Osteoblast (primary cell): ENCODE measurements at places on chromosomes 4 and X. TPM values are rescaled to one million over a fixed set of nuclear protein-coding genes. Genes with fewer than 3 reads are reported as not detected.

- no peak for DNase-seq
Measured at GRCh38 chr4:84865600-84865999, 100.9 kb downstream of the WDFY3 start.

DNA sequence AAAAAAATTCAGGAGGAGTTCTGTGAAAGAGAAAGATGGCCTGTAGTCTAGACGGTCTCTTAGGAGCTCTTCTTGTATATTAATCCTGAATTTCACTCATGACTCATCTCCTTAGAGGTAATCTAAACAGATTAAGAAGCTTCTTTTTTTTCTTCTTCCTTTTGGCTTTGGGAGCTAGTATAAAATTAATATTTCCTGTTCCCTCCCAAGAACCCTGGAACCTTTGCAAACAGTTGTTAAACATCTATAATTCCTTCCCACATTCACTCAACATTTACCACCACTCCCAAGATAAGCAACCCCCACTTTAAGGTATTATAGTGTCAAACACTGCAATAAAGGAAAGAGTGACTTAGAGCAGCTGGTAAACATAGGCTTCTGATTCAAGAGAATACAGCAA lies 146.4 kb upstream of the EDNRA start:
- peak; percentile 80 for DNase-seq

DNA sequence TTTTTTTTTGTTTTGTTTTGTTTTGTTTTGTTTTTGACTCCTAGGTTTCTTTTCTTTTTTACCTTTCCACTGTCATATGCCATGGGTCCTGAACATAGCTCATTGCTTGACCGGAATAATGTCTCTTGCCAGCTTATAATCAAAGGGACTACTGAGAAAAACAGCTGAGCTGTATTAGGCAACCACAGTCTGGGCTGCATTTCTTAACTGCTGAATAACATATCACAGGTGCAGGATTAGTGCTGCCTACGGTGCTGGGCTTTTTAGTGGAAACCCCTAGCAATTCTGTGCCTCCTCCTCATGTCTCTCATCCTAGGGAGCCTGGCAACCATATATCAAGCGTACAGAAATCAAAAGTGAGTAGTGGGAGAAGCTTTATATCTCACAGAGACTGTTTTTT lies 333.5 kb downstream of the BMPR1B start:
- no peak for DNase-seq

DNA sequence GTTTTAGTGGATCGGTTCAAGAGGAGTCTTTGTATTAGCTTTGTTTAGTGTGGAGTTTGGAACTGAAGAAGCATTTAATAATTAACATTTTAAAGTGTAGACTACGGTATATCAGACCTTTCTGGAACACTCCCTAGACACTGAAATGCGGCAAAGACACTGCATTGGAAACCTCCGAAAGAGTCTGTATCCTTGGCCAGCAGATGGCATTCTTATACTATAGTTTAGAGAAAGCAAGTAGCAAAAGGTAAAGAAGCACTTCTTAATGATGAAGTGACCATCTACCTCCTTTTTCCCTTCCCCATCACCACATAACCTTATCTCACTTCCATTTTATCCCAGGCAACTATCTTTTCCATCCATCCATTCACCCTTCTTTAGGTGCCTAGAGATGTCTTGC lies 7.6 kb downstream of the FABP2 start:
- DNase-seq, result no peak

LYAR gene
- 3.5 and 4.0 TPM in 2 replicates for total RNA-seq

DNA sequence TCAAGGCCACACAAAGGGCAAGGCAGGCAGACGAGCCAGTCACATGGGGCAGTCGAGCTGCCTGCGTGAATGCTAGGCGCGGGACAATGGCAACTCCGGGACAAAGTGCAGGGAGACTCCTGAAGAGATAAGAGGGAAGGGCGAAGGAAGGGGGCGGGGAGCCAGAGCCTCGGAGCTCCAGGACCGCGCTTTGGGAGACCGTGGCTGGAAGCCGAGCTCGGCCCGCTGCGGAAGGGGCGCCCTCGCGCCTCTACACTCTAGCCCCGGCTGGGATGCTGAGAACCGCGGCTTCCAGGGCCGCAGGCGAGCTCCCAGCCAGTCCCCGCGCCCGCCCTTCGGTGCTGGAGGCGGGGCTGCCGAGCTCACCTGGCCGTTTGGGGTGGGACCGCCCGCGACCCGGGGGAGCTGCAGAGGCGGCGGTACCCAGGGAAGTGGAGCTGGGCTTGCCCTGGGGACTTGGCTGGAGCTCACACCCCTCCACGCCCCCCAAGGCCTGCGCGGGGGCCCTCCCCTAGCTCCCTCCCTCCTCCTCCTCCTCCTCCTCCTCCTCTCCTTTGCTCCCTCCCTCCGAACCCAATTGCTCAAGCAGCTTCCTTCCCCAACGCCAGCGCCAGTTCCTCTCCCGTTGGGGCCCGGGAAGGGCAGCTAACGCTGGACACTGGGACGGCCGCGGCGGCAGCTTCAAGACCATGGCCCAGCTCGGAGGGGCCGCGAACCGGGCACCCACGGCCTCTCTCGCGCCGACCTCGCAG lies at the start of gene SOWAHD:
Gene SOWAHD (plus strand): TSS at position 610 of the 752 bp plus-strand sequence. CDS start 80 bp downstream, at position 690.
- DNase-seq, result peak; percentile 88

DNA sequence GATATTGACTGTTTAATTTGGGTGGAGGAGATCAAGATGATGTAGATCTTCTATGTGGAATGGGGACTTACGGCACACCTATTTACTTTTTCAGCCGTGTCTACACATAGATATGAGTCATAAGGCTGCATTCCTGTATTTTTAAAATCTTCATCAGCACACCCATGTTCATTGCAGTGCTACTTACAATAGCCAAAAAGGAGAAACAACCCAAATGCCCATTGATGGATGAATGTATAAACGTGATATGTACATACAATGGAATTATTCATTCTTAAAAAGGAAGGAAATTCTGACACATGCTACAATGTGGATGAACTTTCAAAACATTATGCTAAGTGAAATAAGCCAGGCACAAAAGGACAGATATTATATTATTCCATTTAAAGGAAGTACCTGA lies 98.6 kb downstream of the AASDH start:
- DNase-seq, result no peak
